NCI-H774 (cell line): ENCODE measurements at places on chromosomes 4 and X.

GRCh38 chr4:173094739-173095421 is 73.7 kb upstream of the GALNT7 start:
- DNase-seq, result no peak

DNA sequence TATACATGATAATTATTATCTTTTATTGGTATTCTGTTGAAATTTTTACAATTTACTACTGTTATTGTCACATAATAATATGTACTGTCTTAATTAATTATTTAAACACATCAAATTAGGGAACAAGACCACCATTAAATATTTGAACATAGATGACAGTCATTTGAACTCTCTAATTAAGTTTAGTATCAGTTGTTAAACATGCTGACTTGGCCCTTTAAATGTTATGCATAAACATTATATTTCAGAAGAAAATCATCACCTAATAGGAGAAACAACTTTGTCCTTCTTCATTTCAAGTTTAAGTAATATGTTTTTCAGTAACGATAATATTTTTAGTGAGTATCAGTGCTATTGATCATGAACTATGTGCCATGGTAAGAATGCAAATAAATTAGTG is 623.5 kb upstream of the GNPDA2 start:
- DNase-seq, result no peak

DNA sequence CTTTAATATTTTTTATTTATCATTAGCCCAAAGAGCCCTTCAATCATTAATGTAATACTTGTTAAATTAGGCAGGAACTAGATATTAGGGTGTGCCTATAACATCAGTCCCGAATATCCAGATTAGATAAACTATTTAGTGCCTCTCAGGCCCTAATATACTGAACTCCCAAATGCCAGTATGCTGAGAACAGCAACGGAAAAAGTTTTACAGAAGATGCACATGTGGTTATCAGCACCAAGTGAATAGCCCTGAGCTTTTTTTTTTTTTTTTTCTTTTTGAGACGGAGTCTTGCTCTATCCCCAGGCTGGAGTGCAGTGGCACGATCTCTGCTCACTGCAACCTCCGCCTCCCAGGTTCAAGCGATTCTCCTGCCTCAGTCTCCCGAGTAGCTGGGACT is 13.0 kb upstream of the ELF2 start:
- no peak for DNase-seq

GRCh38 chrX:6187256-6187655 is 41.4 kb downstream of the NLGN4X start:
- DNase-seq, result no peak

DNA sequence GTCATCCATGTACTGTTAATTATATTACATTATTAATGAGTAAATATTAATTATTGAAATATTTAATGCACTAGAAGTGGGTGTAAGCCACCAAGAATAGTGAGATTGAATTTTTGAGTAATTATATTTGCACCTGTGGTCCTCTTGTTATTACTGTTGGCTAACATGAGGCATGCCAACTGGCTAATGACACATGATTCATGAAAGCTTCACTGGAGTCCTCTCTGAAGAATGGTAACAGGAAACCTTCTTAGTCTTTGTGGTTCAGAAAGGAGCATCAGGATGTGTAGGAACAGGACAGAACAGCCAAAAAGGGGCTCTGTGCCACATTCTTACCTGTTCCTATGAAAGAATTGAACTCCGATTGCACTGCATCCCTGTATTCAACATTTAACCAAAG is 65.2 kb downstream of the SLC4A4 start:
- DNase-seq, result no peak

DNA sequence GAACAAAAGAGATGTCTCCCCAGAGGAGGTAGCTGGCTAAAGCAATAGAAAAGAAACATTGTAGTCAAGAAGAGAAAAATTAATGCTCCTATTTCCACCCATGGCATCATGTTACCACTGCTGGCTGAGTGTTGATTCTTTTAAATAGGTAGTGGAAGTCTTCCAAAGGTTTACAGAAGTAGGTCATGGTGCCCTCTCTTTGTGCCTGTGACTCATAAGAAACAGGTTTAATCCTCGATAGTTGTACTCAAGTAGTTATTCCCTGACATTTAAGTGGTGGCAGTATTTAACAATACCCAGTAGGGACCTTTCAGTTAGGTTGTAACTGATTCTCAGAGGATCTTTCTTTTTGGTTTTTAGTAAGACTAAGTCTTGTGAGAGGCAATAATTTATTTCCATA is 247.8 kb downstream of the TEX13A start:
- no peak for DNase-seq

- DNase-seq, result no peak
Measured at GRCh38 chr4:134601706-134602105, 400.1 kb upstream of the PABPC4L start.

DNA sequence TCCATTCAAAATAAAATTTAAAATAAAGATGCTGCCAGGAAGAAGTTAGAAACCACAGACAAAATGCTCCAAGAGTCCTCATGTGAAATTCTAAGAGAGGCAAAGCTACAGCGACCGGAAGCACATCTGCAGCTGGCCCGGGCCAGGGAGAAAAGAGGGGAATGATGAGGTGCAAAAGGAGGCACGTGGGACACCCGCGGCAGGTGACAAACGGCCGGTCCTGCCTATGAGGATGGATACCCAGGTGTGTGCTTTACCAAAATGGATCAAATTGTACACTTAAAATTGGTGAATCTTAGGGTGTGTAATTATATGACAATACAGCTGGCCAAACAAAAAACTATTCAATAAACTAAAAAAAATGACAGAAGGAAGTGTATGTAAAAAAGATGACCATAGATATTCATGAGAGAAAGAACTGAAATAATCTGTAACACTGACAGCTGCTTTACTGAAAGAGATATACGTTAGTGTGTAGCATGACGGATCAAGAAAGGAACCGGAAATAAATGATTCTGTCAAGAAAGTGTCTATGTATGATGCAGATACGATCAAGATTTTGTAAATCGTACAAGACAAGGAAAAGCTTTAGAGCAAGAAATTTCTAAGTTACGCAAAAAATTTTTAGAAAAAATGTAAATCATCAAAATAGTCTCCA is 29.5 kb downstream of the PPP2R3B start:
- DNase-seq, result no peak

GRCh38 chr4:2364654-2365053 is 53.8 kb downstream of the ZFYVE28 start:
- DNase-seq, result peak; percentile 0

- no peak for DNase-seq
Measured at GRCh38 chrX:19639056-19639455, 123.7 kb upstream of the MAP3K15 start.

DNA sequence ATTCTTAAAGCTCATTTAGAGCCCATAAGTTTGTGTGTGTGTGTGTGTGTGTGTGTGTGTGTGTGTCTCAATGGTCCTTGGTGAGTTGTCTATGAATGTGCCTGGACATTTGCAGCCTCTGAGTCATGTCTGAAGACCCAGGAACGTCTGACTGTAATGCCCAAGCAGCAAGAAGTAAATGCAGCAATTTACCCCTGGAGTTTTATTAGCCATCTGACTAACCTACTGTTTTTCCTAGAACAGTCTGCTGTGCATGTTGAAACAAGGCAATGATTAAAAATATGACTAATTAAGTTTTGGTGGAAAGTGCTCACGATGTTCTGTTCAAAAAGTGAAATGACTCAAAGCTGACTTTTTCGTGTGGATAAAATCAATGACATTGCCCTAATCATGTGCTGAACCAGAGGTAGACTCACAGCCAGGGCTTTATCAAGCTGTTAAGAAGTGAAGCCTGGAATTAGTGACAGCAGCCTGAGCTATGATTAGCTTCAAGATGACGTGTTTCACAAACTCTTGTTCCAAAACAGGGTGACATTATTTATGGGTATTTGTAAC is 201.6 kb downstream of the CPE start:
- DNase-seq, result no peak

DNA sequence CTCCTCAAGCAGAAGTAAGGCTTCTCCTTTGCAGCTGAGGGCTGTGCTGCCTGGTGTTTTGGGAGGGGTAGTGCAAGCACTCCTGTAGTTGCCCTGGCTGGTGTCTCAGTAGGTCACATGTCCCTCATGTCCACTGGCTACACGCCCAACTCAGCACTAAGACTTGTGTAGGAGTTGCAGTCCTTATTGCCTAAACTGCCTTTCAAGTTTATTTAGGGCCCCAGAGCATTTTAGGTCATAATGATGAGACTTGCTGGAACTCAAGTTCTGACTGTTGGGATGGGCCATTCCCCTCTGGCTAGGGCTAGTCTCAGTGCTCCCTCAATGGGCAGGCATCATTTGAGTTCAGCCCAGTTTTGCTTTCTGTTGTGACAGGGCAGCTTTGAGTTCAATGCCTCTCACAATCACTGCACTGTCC is 44.1 kb downstream of the PPM1K start:
- no peak for DNase-seq

DNA sequence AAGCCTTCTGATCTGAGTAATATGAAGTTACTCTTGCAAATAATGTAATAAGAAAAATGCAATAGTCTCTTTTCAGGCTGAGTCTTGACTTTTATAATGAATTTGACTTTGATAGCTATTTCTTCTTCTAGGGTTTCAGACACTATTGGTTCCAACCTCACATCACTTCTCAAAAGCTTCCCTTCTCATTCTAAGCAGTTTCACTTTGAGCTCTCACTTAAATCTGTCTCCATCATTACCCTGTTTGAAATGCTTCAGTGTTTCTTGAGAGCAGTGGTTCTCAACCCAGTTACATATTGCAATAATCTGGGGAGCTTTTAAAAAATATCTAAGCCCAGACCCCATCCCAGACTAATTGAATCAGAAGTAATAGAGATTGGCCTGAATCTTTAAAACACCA is 40.5 kb upstream of the BMP2K start:
- DNase-seq, result no peak

- DNase-seq, result no peak
Measured at GRCh38 chr4:7818399-7818911, 121.2 kb downstream of the AFAP1 start.

GRCh38 chr4:102453827-102454226 is 47.3 kb upstream of the NFKB1 start:
- DNase-seq, result no peak

DNA sequence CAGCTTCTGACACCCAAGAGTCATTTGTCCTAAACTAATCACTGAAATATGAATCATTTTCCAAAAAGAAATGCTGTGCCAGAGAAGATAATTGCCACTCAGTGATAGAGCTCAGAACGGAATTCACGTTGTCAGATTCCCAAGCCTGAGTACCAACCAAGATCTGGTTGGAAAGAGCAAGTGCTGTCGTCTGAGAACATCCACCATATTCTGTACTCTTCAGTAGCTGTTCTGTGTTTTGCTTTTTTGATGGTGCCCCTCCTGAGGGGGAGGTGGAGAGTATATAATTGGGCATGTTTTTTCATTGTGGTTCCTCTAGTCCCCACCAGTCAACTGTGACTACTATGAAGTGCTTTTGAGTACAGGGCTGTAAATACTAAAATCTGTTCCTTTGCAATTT is 13.2 kb downstream of the RUFY3 start:
- no peak for DNase-seq

GRCh38 chr4:146161243-146161642 is 14.3 kb upstream of the LSM6 start:
- DNase-seq, result no peak

GRCh38 chr4:185209031-185209851 is at the start of gene SNX25:
Gene SNX25, plus strand, starts transcription at chr4:185209598. Its CDS starts 229 bp downstream, at chr4:185209827.
- peak; percentile 61 for DNase-seq

- no peak for DNase-seq
Measured at GRCh38 chrX:49725401-49725800, 29.6 kb upstream of the PAGE1 start.

DNA sequence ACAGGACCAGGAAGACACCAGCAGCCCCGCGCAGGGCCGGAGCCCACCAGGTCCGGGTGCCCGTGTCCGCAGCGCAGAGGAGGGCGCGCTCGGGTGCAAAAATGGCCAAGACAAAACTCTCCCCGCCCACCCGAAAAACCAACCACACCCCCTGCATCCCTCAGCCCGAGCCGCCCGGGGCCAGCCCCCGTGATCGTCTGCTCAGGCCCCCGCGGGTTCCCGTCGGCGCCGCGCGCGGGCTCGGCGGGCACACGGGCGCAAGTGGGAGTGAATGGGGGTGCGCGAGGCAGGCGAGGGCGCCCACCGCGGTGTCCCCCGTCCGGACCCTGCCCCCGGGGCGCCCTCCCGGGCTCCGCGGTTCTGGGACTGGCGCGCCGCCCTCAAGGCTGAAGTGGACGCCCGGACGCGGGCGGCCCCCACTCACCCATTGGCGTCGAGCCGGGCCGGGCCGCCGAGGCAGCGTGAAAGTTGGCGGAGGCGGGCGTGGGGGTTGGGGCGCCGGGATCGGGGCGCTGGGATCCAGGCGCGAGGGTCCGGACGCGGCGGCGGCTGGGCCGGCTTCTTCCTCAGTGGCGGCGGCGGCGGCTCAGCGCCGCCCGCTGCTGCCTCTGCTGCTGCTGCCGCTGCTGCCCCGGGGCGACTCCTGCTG is 393 bp downstream of the SH3KBP1 start:
- no peak for DNase-seq

- DNase-seq, result no peak
Measured at GRCh38 chrX:68699960-68700746, 52.7 kb downstream of the STARD8 start.

- DNase-seq, result no peak
Measured at GRCh38 chr4:168711197-168712140, 214.6 kb downstream of the PALLD start.

DNA sequence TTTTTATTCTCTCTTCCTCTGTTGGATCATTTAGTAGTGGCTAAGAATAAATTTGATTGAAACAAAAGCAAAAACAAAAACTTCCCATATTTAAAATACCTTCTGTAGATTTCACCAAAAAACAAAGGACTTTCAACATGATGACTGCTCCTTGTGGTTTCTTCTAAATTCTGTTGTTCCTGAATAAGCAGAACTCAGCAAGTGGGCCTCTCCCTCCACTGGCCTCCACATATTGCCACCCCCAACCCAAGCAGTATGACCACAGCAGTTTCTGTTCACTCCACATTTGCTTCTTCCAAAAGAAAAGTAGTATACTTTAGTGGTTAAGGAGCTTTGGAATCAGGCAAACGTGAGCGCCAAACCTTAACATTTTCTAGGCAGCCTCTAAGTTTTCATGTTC is 114.7 kb downstream of the COX18 start:
- DNase-seq, result no peak

DNA sequence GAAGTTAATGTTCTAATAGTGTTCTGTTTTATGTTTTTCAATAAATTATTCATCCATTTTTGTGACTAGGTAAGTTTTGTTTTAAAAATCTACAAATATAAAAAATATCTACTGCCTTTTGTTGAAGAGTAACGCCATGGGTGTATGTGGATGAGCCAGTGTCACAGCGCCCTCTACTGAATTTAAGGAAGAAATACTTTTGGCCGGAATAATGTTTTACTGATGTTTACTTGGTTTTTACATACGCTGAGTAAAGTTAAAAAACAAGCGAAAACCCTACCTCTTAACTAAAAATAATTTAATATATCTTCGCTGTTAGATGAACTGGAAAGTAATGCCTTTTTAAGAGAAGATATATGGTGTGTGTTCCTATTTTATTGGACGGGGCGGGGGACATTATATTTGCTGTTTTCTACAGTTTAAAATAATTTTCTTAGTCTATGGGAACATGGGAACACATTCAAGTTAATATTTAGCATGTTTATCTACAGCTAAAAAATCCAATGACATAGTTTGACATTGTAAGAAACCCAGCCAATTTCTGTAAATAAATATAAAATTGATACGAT is 86.1 kb downstream of the CPE start:
- DNase-seq, result peak; percentile 2
